ENCODE measurements at places on chromosomes 6 and 20.

DNA sequence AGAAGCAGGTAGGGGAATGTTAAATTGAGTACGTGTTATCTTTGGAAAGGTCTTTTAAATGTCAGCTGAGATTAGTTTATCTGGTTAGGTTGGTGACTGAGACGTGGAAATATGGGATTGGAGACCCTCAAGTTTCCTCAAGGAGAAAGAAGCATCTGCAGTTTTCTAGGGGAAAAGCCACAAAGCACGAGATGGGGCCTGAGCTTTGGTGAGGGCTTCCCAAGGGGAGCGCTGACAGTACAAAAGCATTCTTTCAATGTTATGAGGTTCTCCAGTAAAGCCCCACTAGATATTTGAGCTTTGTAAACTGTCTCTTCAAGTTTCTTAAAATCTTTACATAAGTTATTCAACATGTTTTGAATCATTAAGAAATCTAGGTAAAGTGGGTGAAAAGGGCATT is 19.6 kb upstream of the HS3ST5 start:
- no peak for DNase-seq

DNA sequence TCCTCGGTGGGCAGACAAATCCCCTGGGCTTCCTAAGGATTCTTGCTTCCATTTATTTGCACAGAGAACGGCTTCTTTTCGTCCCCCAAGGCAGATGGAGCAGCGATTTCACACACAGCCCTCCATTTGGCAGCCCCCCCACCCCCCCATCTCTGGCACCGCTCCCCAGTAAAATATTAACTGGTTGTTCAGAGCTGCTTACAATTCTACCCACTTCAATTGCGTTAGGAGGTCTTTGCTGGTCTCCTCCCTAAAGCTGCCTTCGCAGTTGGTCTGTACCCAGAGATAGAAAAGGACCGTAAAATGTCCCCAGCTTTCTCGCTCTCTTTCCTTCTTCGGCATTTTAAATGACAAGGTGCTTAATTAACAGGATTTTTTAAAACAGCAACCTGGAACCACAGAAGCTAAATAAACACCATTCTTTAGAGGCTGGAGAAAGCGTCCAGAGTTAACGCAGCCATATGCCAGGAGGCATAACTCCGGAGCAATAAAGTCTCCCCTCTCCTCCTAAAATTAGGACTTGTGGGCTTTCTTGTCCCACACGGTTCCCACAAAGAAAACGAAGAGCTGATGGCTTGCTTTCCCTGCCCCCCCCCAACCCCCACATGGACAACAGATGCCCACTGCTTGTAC is 1.7 kb upstream of the ZMYND8 start:
- no peak for DNase-seq

GRCh38 chr20:58192567-58192966 is 35.9 kb downstream of the ANKRD60 start:
- no peak for DNase-seq

- DNase-seq: no peak
Measured at GRCh38 chr20:40232756-40233155, 456.3 kb downstream of the MAFB start.

DNA sequence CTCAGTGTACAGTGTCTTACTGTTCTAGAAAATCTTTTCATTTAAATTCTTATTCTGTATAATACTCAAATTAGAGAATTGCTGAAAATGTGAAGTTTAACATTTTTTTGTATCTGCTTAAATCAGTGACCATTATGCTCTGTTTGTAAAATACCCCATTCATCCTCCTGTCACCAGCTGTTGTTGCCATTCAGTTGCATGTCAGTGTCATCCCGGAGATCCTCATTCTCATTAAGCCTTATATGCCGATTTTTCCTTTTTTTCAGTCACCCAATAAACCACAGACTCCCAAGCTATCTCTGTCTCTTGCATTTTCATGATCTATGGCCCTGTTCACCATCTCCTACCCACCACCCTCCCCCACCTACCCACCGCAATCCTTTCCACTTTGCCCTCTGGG is 20.4 kb downstream of the GTF2H5 start:
- no peak for DNase-seq

- no peak for DNase-seq
Measured at GRCh38 chr6:164051427-164051826, 636.9 kb downstream of the QKI start.

- no peak for DNase-seq
Measured at GRCh38 chr6:127391094-127391953, 47.9 kb upstream of the ECHDC1 start.

DNA sequence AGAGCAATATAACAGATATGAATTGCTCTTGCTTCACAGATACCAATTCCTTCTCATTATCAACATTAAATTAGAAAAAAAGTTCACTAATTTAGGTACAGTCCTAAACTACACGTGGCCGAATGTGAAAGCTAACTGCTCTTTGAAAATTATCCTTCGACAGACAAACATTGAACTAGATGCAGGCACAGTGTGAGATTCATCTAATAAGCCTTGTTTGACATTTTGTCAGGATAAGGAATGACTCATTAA is 1.1 kb downstream of the FAM184A start:
- DNase-seq: no peak
